DND-41 (cell line): ENCODE measurements at places on chromosomes 12 and 14.

- no peak for DNase-seq
These were observed 5.0 kb upstream of the KCNK13 start for GRCh38 chr14:90056826-90057225.

DNA sequence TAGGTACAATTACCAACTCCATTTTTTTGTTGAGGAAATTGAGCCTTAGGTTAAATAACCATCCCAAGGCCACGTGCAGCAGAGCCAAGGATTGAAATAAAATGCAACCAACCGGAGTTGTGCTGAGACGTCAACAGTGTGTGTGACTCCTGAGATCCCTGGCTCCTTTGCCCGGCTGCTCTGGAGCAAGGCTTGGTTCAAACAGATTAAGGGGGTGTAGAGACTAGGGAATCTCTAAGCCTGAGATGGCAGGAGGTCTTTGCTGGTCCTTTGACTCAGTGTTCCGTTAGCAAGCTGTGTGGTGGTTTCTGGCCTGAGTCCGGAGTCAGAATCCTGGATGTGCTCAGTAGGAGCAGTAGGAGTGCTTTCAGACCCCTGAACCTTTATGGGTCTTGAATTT lies 1.4 kb upstream of the SLC8A3 start:
- DNase-seq = no peak

DNA sequence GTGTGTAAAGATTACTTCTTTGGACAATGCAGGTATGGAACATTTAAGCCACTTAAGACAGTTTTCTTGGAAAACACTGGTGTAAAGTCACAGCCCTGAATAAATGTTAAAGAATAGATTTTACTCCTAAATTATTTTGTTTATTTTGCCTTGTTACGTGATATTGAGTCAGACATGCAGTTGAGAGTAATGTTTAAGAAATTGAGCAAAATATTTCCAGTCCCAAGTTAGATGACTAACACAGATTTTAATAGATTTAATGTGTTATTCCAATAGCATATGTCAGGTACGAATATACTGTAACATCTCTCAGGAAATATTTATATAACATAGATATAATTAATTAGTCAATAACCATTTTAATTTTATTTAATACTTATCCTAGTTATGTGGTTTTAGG lies 1361.7 kb downstream of the FSCB start:
- DNase-seq = no peak

GRCh38 chr14:74573421-74574089 lies 38.5 kb downstream of the LTBP2 start:
- no peak for DNase-seq

DNA sequence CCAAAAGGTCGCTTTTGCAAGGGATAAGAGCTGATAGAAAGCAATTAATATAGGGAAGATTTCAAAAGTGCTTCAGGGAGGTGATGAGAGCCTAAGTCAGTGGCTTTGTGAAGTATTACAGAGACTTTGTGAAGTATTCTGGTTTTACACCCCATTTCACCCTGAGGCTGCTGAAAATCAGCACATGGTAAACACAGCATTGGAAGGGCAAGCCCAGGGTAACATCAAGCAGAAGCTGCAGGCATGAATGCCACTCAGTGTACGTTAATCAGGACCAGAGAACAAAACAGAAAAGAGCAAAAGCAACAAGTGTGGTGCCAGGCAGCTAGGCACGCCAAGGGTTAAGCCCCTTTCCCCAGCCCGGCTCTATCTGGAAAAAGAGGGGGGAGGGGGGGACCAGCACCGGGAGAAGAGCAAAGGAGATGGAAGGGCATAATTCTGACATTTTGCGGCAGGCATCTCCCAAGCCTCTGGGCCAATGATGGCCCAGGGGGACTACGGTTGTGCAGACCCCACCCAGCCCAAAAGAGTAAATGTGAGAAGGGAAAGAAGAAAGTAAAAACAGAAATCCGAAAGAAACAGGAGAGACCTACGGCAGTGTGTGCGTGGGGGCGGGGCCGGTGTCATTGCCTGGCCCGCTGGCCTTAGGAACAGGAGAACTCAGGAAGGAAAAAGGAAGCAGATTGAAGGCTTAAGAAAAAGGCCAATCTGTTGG lies 58.9 kb downstream of the DHRS2 start:
- no peak for DNase-seq

DNA sequence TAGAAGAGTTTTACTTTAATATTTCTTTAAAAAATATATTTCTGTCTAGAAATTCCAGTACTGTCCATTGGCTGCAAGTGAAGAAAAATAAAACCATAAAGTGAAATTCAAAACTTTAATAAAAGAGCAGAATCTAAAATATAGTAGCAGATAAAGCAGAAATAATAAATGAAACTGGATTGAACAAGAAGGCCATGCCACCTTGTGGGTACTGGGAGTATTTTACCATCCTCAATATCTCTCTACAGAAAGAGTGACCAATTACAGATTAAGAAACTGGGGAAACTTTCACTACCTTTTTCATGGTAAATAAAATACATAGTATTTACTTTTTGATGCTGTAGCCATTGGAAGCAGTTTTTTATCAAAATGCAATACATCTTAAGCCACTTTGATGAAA lies 220.5 kb downstream of the BCAT1 start:
- DNase-seq = peak; percentile 25

DNA sequence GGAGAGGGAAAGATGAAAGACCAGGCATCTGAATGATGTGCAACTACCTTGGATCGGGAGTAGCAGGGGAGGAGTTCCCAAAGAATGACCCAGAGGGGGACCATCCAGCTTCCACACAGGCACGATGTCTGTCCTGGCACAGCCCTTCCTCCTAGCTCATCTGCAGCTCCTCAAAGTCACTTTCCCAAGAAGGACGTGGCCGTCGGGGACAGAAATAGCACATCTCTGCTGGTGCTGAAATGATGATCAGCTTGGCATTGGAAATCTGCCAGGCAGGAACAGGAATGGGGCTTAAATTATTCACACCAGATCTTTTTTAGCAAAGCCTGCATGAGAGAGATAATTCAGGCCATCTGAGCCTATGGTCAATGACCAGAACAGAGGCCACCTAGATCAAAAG lies 41.7 kb downstream of the TSPAN11 start:
- DNase-seq = no peak
